ENCODE measurements at places on chromosomes 3 and 15.

DNA sequence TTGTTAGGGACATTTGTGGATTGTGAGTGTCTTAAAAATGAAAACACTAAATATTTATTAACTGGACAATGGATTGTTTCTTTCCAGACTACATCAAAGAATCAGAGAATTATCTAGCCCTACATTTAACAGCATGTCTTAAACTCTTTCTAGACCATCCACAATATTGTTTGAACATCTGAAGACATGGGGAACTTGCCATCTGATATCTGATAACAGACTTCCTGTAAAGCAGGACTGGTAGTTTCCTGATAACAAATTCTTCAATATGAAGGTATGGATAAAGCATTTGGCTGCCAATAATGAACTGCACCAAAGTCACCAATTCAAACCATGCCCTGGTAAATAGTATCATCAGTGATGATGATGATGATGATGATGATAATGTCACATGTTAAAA is 26.2 kb upstream of the HACD2 start:
- no peak for DNase-seq

DNA sequence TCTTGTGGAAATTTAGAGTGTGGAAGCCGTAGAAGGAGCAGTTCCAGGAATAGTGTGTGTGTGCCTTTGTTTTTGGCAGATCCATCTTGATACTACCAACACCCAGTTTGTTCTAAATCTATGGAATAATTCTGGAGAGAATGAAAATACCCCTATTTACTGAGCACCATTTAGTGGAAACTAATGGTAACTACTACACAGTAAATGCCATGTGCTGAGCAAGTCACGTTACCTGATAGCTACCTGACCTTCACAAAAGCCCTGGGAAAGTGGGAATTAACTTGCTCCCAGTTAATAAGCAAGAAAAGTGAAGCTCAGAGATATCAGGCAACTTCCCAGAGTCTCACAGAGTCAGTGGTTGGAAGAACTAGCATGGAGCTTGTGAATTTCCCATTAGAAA is 137.7 kb downstream of the ARPP21 start:
- DNase-seq, result no peak

DNA sequence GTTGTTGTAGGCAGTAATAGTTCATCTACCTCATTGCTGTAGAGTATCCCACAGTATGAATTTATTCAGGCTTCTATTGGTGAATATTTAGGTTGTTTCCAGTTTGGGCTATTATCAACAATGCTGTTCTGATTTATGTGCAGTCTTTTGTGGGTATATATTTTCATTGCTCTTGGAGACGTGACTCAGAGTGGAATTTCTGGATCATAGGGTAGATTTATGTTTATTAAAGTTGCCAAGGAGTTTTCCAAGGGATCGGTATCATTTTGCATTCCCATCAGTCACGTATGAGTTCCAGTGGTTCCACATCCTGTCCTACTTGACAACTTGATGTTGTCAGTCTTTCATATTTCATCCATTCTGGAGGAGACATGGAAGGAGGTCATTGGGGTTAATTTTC is 8.4 kb upstream of the HRH1 start:
- DNase-seq, result no peak

- DNase-seq, result no peak
Measured at GRCh38 chr3:111496894-111497559, 45.0 kb upstream of the CD96 start.

- DNase-seq, result no peak
Measured at GRCh38 chr3:178405531-178405930, 130.7 kb upstream of the KCNMB2 start.

- DNase-seq, result no peak
Measured at GRCh38 chr3:194836661-194837060, 151.0 kb downstream of the FAM43A start.

DNA sequence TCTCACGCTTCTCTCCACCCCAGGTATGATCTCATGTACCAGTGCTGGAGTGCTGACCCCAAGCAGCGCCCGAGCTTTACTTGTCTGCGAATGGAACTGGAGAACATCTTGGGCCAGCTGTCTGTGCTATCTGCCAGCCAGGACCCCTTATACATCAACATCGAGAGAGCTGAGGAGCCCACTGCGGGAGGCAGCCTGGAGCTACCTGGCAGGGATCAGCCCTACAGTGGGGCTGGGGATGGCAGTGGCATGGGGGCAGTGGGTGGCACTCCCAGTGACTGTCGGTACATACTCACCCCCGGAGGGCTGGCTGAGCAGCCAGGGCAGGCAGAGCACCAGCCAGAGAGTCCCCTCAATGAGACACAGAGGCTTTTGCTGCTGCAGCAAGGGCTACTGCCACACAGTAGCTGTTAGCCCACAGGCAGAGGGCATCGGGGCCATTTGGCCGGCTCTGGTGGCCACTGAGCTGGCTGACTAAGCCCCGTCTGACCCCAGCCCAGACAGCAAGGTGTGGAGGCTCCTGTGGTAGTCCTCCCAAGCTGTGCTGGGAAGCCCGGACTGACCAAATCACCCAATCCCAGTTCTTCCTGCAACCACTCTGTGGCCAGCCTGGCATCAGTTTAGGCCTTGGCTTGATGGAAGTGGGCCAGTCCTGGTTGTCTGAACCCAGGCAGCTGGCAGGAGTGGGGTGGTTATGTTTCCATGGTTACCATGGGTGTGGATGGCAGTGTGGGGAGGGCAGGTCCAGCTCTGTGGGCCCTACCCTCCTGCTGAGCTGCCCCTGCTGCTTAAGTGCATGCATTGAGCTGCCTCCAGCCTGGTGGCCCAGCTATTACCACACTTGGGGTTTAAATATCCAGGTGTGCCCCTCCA is 19.1 kb downstream of the TYRO3 start:
- DNase-seq, result no peak

DNA sequence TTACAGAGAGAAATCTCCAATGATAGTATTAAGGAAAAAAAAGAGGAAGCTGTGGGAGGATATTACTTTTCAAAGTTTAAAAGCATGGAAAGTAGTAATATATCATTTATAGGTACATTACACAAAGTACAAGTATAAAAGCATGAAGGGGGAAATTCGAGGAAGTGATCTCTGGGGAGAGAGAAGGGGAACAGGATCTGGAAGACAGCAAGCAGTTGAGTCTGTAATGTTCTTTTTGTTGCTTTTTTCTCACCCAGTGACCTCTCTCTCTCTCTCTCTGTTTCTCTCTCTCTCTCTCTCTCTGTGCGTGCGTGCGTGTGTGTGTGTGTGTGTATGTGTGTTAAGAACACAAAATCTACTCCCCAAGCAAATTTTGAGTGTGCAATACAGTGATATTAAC is 10.2 kb downstream of the C3orf20 start:
- no peak for DNase-seq

- DNase-seq, result no peak
Measured at GRCh38 chr3:129795186-129796010, 98.1 kb downstream of the TMCC1 start.

GRCh38 chr3:182585532-182586150 is 207.7 kb upstream of the ATP11B start:
- no peak for DNase-seq

DNA sequence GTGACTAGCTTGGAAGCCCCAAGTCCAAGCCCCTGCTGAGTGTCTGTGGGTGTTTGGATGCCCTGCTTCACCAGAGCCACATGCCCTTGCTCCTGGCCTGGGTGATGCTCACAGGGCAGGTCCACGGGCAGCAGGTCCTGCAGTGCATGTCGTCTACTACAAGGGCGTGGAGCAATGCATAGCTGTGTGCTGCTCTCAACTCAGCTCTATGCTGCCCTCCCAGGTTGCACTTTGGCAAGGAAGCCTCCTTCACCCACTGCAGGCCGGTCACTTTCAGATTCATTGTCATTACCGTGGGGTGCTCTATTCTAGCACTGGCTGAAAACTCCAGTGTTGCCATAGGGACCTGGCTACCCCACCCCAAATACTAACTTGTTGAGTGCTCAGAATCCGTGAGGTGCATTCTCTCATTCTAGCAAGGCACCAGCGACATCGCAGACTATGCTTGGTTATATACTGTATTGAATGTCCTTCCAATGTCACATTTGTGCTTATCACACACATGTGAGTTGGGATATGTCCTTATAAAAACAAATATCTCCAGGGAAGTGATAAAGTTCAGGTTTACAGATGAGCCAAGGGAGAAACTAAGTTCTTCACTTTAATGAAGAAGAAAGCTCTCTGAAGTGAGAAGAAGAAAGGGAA is 51.8 kb downstream of the GRAMD1C start:
- DNase-seq, result no peak

- no peak for DNase-seq
Measured at GRCh38 chr3:128395500-128396162, 71.1 kb downstream of the DNAJB8 start.

DNA sequence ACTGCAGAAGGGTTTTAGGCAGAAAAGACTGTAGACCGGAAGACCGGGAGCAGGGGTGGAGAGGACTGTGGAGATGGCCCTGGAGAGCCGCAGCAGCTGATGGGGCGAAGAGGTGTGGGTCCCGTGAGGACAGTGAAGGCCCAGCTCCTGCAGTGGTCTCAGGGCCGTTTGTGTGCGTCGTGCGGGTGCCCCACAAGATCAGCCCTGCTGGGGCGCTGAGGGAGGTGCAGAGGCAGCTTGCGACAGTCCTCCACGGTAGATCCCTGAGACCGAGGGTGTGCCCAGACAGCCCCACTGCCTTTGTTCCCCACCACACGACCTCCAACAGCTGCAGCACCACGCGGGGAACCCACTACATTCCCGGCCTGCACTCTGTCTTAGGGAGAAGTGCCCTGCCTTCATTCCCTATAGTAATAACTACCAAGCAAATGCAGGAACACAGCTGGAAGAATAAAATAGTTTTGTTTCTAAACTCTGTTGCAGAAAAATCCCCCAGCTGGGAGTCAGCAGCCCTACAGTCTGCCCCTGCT is 19.0 kb upstream of the CRABP1 start:
- DNase-seq, result no peak

DNA sequence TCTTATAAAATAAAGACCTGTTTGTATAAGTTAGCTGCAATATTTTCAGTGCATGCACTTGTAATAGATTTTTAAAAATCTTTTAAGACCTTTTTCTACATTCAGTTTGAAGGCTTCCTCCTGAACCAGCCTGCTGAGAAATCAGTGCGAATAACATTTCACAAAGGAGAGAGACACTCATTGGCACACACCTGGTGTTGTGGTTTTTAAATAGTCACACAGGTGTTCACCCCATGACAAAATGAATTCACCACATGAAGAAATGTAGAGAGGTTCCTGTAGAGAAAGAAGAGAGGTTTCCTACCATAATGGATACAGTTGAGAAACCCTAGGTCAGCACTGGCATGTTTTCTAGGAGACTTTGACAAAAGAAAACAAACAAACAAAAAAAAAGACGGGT is 237.3 kb downstream of the CNTN6 start:
- DNase-seq, result no peak
